ENCODE measurements at places on chromosomes 2 and 18.

- peak; percentile 74 for DNase-seq
Observed at GRCh38 chr18:48887905-48888772, 62.6 kb downstream of the SMAD7 start.

DNA sequence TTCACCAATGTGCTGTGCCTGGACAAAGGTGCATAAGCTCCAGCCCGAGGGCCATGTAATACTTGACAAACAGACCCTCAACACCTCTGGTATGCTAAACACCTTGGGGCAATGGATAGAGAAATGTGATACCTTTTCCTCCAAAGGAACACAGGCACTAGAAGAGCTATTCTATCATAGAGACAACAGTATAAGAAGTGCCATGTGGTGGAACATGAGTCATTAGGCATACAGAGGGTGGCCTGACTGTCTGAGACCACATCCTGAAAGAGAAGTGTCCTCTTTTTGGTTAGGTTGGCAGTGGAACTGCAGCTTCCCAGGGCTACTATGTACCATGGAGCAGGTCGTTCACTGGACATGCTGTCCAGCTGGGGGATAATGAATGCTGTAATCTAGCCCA lies 153.9 kb downstream of the INSIG2 start:
- DNase-seq, result no peak

- no peak for DNase-seq
Observed at GRCh38 chr18:34380326-34380725, 155.6 kb upstream of the NOL4 start.

DNA sequence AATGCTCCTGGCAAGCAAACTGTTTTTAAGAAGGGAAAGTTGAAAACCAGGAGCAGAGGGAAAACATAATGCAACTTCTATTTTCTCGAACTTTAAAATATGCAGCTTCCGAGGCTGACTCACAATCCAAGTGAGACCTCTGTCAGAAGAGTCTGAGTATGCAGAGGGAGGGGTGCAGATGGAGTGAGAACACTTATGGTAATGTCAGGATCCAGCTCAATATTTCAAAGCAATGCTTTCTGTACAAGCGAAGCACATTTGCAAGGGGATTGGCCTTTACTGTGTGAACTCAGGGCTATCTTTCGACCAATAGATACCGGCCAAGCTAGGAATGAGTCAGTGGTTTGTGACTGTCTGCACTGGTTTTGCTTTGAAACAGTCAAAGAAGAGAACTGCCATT lies 242.7 kb downstream of the CNTNAP5 start:
- DNase-seq, result no peak

DNA sequence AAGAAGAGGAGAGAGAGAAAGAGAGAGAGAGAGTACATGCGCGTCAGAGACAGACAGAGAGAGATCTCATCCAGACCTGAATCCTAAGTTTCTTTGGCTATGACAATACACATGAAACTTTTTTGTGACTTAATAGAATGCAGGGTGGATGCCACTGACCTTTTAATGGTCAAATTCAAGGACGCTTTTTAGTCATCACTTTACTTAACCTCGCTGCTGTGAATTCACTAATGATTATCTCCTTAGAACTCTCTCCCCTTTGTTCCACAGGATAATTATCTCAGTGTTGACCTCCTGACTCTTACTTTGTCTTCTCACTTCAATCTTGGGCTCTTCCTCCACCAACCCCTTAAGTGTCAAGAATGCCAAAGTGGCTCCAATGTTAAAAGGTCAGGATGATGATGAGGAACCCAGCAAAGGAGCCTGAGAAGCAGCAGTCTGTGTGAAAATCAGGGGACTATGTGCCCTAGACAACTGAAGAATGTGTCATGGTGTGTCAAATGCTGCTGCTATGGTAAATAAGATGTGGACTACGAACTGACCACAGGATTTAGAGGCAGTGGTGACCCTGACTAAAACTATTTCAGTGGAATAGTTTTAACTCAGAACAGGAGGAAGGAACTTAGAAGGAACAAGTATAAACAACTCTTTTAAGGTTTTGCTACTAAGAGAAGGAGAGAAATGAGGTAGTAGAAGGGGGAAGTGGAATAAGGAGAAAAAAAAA lies 382.1 kb downstream of the ZEB2 start:
- DNase-seq, result no peak

DNA sequence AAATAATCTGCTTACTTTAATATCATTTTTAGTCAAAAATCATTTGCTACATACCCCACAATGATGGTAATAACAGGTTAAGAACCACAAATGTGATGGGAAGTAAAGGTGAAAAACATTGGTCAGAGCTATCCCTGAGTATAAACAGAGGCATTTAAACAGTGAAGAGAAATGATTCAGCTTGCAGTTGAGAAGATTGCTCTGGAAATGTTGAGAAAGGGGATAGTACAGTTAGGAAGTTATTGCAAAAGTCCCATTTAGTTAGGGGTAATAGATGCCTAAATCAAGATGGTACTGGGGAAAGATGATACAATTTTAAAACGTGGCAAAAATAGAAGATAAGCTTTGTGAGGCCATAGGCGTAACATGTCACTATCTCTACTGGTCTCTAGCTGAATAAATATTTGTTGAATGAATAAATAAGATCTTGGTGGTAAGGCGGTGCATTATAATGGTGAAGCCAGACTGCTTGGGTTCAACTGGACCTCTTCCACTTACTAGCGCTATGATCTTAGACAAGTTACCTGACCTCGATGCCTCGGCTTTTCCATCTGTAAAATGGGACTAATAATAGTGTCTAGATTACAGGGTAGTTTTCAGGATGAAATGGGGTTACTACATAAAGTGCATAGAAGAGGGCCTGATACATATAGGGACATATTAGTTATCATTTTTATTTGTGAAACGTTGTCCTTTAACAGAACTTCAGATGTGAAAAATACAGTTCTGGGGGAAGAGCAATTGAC lies 2.0 kb upstream of the BZW1 start:
- DNase-seq, result no peak

- no peak for DNase-seq
Observed at GRCh38 chr2:72794572-72794971, 31.3 kb downstream of the EXOC6B start.

GRCh38 chr18:74274700-74275099 lies 17.1 kb downstream of the CYB5A start:
- DNase-seq, result no peak
